ENCODE measurements at places on chromosomes 6 and 20.

DNA sequence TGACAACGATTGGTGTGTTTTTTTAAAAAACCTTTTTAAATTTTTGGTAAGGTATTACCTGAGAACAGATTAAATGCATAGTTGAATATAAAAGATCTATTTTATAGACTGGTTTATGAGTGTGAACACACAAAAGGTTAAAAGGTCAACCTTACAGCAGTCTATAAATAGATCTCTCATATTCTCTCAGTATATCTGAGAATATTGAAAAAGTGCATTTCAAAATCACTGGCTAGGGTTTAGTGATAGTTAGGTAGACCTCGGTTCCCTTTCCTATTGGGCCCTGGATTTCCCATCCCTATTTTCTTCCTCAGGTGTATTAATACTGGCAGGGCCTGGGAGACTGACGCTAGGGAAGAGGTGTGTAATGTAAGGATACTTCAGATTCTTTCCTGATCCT, 723 bp upstream of the ZNF451 start:
- no peak for DNase-seq

DNA sequence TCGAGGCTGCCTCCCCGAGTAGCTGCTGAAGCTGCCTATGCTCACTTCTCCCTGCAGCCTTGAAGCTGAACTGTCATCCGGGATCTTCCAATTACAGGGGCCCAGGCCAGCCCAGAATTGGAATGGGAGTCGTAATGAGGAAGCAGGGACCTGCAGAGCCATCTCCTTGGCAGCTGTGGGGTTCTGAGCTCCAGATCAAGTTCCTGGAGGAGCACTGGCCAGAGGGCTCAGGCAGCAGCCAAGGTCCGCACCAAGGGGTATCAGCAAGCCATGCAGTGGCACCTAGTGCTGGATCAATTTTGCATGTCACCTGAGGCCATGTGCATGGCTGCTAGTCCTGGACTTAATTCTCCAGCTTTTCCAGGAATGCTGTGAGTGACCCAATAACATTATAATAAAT, 163.2 kb upstream of the TSHZ2 start:
- no peak for DNase-seq

- DNase-seq, result no peak
Observed at GRCh38 chr6:120899932-120900331, 434.3 kb downstream of the TBC1D32 start.

DNA sequence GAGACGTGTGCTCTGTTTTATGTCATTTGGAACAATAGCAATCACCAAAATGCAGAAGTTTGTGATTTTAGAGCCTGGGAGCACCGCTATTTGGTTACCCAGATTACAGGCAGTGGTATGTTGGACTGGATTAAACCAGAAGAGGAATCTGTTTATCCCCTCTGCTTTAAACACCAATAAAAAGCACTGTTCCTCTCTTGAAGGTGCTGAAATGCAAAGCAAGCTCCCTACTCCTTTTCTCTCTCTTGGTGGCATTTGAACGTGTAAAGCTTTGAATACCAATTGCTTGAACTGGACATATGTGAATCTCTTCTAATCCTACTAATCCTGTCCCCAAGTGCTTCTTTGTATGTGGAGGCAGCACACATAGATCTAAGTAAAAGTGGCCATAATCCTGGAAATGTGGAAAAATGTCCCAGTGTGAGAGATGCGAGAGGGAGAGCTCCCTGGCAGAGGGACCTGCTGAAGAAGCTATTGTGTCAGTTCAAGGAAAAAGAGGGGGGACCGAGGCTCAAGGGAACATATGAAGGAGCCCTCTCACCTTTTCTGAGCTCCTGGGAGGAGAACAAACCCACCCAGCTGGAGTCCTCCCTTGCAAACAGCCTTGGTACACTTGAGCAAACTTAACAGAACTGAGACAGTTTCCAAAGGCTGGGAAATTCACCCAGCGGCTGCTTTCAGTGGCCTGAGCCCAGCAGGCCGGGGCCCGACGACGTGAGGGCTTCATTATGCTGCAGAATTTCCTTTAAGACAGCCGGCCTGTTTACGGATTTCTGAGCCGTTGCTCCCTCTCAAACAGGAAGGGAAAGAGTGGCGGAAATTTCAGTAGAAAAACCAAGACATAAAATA, 18.8 kb upstream of the OLIG3 start:
- DNase-seq, result no peak

DNA sequence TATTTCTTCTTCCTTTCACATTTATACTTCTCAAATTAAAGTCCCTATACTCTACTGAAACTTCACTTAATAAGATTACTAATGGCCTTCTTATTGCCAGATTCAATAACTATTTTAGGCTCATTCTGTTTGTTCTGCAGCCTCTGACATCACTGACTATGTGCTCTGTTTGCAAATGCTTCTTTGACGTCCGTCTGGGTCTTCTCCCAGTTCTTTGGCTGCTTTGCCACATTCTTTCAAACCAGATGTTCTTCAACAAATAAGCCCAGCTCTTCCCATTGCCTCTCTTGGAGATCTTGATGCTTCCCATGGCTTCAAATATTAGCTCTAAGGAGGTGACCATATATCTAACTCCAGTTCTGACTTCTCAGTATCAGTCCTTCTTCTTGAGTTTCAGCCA, 117.4 kb downstream of the BTBD9 start:
- DNase-seq, result no peak

GRCh38 chr20:35539756-35540212, 2.1 kb upstream of the ERGIC3 start:
- peak; percentile 24 for DNase-seq
